ENCODE measurements at places on chromosomes 3 and 15.

GRCh38 chr15:33226559-33227181 lies 32.2 kb upstream of the FMN1 start:
- DNase-seq, result peak; percentile 50

GRCh38 chr15:95663156-95664100 lies 667.1 kb upstream of the NR2F2 start:
- DNase-seq, result no peak

DNA sequence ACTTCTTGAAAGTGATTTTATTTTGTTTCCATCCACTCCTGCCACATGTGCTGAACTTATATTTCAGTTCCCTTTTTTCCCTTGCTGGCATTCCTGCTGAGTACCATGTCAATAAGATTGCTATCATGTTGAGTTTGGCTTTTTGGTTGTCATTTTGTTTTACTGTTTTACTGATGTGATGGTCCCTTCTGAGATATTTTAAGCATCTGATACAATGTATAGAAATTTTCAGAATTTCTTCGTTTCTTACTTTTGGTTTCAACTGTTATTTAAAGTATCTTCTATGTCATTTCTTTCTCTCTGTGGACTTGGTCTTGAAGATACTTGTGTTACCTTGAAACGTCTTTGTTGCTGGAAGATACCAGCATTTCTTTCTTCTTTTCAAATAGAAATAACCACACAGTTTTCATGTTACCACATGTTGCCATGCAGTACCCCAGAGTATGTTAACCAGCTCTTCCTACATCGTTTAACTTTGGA lies 14.1 kb downstream of the SIDT1 start:
- DNase-seq, result peak; percentile 40

DNA sequence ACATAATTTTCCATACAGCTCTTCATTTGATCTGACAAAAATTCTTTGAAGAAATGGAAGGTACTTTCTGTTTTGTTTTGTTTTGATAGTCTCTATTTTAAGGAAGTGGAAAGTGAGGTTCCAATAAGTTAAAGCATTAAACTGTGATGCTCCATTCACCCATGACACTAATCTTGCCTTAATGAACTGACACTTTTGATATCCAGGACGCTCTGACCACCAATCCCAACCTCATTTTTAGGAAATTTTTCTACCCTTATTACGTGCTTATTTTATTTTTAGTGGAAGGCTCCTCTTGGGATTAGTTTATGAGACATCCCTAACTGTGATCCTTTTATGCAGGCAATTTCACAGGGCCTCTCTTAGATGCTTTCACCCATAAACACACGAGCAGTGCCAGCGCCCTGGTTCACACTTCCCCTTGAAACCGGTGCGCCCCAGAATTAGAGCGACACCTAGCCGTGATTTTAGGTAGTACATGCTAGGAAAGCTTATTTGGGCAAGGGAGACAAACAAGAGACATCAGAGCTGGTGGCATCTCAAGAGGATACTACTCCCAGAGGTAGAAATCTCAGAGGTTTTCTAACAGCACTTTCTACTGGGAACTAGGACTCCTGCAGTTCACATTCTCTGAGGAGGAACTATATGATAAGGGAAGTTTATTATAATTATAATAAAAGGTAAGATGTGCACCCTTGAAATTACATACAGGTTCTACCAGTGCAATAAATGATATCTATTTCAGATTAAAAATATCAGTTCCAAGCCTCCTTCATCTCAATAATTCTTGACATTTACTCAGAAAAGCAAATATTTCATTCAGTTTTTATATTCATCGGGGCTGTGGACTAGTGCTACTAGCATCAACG lies 173.9 kb downstream of the SLC9A9 start:
- peak; percentile 80 for DNase-seq

DNA sequence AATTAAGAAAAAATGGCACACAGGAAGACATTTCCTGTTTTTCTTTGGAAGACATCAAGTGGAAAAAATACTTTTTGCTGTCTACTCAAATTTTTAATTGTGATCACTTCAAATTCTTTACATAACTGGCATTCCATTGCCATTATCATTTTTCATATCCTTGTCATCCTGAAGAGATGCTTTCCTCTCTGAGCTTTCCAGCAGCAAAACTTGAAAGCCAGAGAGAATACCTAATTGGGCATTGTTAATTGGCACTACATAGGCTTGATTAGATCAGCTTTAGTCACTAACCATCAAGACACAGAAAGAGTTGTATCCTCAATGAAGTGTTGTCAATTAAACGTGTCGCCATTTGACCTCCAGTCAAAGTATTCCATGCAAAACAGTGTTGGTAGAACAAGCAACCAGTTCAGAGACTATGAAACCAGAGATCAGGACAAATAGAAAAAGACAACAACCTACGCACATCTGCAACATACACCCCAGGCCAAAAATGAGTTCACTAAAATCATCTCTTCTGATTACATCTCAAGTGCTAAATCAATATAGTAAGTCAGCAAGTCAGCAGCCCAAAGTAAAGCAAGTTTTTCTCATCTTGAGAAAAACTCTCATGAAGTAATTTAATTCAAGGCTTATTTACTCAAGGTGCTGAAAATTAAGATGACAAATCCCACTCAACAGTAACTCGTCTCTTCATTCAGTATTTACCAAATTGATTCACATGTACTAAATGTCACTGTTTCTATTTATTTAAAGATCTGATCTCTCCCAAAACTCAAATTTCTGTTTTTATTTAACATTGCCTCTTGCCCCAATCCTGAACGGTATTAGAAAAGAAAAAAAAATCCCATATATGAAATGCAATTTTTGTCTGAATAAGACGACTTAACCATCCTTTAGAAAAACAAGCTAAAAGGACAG lies 123.0 kb downstream of the SUCLG2 start:
- no peak for DNase-seq

DNA sequence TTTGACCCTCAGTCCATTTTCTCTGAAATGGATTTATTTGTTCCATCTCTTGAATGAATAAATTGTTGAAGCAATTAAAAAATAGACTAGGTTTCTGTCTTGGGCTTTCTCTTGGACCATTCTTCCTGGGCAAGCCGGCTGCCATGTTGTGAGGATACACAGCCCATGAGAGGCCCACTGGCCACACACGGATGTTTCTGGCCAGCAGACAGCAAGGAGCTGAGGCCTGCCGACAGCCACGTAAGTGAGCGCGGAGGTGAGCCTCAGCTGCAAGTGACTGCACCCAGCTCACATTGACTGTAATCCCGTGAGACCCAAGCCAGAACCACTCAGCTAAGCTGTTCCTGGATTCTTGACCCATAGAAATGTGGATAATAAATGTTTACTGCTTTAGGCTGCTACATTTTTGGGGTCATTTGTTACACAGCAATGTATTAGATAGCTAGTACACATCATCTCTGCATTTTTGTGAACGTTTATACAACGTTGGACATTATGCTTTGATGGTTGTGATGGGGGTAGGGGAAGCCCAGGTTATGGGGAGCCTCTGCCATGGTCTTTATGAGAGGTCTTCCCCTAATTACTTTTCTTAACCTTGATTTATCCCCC lies 22.8 kb downstream of the IDH3A start:
- DNase-seq, result no peak

DNA sequence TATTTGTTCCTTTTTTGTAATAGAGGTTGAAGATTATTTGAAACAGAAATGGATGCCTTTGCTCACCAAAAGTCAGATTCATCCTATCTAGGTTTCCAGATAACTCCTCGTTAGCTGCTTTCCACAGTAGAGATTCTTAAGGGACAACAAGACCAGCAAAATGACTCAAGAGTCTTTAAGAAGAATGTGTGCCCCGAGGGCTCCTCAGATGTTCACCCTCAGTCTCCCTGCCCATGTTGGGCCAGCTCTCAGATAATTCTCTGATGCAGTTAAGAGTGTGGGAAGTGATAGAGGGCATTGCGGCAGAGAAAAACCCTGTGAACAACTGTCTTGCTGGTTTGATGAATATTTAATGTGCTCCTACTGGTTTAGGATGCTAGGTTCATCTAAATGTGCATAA lies 251.1 kb downstream of the PTPRG start:
- no peak for DNase-seq

- DNase-seq, result no peak
Observed at GRCh38 chr3:21054064-21054463, 696.9 kb downstream of the ZNF385D start.

DNA sequence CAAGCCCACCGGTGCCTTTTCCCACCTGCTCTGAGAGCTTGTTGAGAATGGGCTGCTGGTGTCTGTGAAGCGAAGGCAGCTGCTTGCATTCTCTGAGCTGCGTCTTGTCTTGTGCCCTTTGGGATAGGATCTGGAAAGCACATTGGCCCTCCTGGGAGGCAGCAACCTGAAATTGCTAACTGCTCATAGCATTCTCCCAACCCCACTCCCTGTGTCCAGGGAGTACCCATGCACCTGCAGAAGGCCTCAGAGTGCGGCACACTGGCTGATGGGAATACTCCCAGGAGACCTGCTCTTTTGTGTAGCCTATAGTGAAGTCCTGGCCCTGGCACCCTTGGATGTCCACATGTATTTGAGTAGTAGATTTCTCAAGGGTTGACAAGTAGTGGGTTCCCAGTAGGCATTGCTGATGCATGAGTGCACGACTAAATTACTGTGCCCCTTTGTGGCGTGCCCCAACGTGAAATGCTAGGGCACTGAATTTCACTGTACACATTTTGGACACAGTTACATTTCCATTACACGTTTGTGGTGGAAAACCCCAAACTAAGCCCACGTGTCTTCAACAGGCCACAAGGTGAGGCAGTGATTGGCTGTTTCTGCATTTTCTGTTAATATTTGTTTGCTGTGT lies 3.7 kb downstream of the EPHB1 start:
- no peak for DNase-seq

DNA sequence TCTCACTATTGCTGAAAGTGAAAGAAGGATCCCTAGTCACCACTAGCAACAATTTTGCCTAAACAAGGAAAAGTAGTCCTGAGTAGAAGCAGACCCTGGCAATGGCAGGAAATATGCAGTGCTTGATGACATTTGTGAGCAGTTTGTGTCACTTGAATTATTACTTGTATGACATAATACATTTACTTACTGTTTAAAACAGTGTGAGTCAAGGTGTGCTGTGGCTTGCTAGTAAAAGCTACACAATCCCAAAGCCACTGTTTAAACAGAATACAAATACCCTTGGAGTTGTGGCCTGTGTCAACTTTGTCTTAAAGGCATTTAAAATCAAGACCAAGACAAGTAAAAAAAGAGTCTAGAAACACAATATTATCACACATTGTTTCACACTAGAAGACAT lies 775.4 kb downstream of the ROBO1 start:
- no peak for DNase-seq

- no peak for DNase-seq
Observed at GRCh38 chr3:71087143-71088018, 496.1 kb downstream of the FOXP1 start.

DNA sequence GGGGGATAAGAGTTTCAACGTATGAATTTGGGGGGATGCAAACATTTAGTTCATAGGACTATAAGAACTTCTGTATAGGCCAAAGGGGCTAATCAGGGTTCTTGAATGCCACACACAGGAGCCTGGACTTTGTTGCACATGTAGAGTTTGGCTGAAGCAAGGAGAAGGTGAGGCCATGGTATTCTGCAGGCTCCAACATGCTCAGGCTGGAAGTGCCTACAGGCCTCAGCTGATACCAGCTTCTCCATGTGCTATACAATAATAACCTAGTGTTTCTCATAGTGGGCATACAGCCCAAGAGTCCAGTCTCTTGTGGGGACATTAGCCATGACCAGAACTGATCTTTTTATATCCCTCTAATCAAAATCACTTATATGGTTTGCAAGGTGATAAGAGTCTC lies 399.7 kb upstream of the MCTP2 start:
- no peak for DNase-seq

DNA sequence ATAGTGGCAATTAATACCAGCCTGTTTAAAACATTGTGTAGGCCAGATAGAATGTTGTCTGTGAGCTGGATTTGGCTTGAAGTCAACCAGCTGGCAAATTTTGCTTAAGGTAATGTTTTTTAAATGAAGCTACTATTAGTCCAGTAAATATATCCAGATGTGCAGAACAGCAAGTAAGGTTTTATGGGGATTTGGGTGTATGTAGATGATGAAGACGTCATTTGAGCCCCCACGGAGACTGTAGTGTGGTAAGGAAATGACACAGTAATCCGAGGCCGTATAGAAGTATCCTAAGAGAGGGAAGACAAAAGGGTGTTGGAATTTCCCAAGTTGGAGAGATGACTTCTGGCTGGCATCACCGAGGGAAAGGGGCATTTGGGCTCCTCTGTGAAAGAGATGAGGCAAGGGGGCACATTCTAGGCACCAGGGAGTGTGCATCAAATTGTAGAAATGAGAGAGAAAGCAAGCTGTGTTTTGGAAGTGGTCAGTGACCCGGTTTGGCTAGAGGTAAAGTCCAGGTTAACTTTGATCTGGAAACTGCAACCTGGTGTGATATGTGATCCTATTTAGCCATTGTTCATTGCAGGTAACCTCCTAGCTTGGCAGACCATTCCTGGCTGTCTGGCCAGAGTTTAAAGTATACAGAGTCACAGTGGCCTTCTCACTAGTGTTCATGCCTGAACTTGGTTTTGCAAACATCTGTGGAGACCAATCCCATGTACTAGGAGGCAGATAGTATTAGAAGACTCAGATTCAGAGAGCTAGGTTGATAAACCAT lies 104.2 kb downstream of the ITPR1 start:
- DNase-seq, result no peak

DNA sequence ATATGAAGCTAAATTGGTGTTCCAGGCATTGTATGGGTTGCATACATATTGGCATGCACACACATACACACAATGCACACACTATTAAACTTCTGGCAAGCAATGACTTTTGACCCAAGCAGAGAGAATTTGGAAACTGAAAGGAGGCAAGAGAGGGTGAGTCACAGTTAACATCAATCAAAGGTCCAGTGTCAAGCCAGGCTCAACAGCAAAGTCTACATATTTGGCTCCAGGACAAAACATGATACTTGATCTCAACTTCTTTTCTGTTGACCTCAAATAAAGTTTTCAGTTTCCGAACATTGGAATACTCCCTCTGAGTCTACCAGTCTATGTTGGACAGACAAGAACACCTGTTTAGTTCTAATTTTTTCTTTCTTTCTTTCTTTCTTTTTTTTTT lies 28.3 kb downstream of the IL12A start:
- DNase-seq, result peak; percentile 53

GRCh38 chr3:14120111-14120920 lies 4.4 kb downstream of the CHCHD4 start:
- DNase-seq, result no peak

- DNase-seq, result no peak
Observed at GRCh38 chr15:59307165-59307537, 65.5 kb downstream of the MYO1E start.

DNA sequence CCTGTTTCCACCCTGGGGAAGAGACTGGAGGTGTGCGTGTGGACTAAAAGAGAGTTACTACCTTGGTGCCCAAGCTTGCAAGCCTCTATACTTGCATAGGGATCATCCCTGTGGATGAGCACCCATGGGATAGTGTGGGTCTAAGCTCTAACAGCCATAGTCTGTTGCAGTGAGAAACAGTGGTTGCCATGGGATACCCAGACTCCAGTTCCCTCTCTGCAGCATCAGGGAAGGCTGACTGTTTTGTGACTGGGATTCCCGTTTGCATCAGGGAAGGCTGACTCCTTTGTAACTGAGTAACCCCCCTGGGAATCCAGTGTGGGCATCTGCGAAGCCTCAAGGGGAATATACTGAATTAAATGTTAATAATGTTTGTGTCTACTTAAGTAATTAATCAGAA lies 196.1 kb downstream of the ZNF621 start:
- DNase-seq, result no peak

- DNase-seq, result no peak
Observed at GRCh38 chr15:33194237-33194636, 277 bp downstream of the FMN1 start.

All from RPMI8226 (cell line).